Thyroid gland (tissue), 4 donors: ENCODE measurements at places on chromosomes 1 and 21.

DNA sequence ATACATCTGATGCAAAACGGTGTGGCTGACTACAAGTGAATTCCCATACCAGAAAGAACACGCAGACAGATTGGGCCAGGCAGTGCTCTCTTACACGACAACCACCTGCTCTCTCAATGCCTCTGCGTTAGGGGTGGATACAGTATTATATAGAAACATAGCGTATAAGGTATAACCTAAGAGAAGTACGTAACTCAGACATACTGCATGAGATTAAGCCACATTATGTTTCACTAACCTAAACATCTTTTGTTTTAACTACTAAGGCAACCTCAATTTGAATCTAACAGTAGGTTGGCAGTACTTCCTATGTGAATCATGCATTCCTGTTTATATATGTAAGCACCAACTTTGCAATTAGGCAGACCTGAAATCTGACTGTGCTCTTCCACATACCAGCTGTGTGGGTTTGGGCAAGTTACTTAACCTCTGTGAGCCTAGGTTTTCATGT lies 58.1 kb upstream of the COA6 start:
- no peak for DNase-seq

- no peak for DNase-seq
Measured at GRCh38 chr21:39232861-39233291, 49.6 kb upstream of the PSMG1 start.

- peak; percentile 37 for DNase-seq
Measured at GRCh38 chr1:220786057-220786336, 716 bp upstream of the MTARC1 start.

- DNase-seq: no peak
Measured at GRCh38 chr1:28258628-28259251, 578 bp upstream of the SESN2 start.

- DNase-seq: peak; percentile 2
Measured at GRCh38 chr1:97630948-97631347, 289.9 kb downstream of the DPYD start.
